Type B pancreatic cell (in vitro differentiated cells): ENCODE measurements at places on chromosomes 13 and 19. TPM values are rescaled to one million over a fixed set of nuclear protein-coding genes. Genes with fewer than 3 reads are reported as not detected.
A peak's percentile ranks its signal among the peaks of the same experiment; 100 is the strongest.

MAG gene
- total RNA-seq, result 2.1 TPM in 1 of 2 replicates, not detected in the other

PBX4 gene
- total RNA-seq, result 2.1 and 10.9 TPM in 2 replicates

NLRP9 gene
- not detected in 2 replicates for total RNA-seq

NR1H2 gene
- total RNA-seq, result 30.3 and 41.0 TPM in 2 replicates

DNA sequence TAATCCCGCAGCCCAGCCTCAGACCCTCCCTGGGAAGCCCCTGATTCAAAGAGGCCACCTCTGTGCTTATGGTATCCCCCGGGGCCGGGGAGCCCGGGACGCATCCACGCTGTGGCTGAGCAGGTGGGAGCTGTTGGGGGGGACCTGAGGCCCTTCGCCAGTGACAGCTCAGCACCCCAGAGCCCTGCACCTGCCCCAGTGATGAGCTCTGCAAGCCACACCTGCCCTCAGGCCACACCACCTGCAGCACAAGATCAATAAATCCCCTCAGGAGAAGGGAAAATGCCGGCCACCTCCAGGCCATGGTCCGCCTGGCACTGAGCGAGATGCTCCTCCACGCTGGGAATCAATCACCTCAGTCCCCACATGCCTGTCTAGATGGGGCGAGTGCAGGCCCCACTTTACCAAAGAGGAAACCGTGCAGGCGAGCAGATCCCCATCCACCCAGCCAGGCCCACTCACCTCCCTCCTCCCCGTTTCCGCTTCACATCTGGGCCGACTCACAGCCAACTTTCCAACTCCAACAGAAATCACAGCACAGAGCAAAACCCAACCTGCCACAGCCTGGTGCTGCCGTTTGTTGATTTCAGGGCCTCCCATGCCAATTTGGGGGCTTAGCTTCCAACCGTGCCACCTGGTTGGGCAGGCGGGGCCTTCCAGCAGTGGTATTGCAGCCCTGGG, 12.8 kb downstream of the MOB3A start:
- H3K36me3 ChIP-seq, result peaks cover 3% of the 10 kb centered on the region
- H3K27ac ChIP-seq, result no peak overlapping the region
- H3K4me3 ChIP-seq, result no peak overlapping the region
- no peak for DNase-seq
- H3K27me3 ChIP-seq, result no peaks in the 10 kb centered on the region

DNA sequence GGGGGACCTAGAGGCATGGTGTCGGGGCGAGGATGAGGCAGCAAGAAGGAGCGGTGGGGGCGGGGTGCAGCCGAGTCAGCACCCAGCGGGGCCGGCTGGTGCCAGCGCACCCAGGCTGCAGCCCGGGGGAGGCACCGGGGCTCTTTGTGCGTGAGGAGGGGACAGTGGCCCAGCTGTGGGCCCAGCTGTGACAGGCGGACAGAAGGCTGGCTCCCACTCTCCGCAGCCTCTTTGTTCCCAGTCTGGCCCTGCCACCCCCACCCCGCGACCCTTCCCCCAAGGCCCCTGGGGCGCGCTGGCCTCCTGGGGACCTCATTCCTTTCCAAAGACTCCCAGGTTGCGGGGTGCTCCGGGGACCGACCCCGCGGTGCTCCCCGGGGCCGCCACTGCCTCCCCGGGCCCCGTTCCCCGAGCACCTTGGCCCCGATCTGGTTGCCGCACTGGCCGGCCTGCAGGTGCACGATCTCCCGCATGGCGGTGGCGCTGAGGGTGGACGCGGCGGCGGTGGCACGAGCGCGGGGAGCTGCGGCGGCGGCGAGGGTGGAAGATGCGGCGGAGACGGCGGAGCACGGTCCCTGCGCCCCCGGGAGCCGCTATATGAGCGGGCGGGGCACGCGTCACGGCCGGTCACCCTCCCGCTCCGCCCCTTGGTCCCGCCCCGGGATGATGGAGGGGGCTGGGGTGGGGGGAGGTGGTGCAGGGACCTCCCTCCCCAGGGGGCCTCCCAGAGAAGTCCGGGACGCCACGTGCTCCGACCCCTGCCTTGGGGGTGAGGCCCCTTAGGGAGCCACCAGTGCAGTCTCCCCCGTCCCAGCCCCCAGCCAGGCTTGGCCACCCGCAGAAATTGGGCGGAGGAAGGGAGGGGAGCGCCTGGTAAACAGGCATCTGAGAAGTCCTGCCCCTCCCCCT, at the start of gene TUBB4A:
Gene TUBB4A (minus strand): TSS at position 570 of the 909 bp plus-strand sequence. CDS start 97 bp downstream, at position 473.
- no peak for DNase-seq
- no peaks in the 10 kb centered on the region for H3K36me3 ChIP-seq
- peak within 1 kb of the TSS; percentile 85 for H3K4me3 ChIP-seq

ATP1A3 gene
- total RNA-seq, result 5.6 TPM in 1 of 2 replicates, not detected in the other

DNA sequence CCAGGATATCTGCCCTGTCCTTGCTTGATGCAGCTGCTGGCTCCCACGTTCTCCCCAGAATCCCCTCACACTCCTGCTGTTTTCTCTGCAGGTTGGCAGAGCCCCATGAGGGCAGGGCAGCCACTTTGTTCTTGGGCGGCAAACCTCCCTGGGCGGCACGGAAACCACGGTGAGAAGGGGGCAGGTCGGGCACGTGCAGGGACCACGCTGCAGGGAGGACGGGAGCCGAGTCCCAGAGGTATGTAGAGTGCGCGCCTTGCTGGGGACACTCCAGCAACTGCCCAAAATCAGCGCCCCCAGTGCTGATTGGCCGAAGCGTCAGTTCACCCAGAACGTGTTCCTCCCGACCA, 30.3 kb upstream of the MIER2 start:
- H3K36me3 ChIP-seq, result no peaks in the 10 kb centered on the region
- peaks cover 11% of the 10 kb centered on the region for H3K27me3 ChIP-seq
- no peak overlapping the region for H3K4me3 ChIP-seq
- no peak overlapping the region for H3K27ac ChIP-seq
- DNase-seq, result peak; percentile 37
- H3K4me1 ChIP-seq, result peaks cover 7% of the 10 kb centered on the region

GRCh38 chr19:44900328-44901244, 5.0 kb upstream of the APOE start:
- H3K4me1 ChIP-seq, result no peaks in the 10 kb centered on the region
- H3K4me3 ChIP-seq, result no peak overlapping the region
- no peak for DNase-seq
- no peaks in the 10 kb centered on the region for H3K36me3 ChIP-seq
- no peak overlapping the region for H3K27ac ChIP-seq

- H3K36me3 ChIP-seq, result no peaks in the 10 kb centered on the region
- peaks cover 12% of the 10 kb centered on the region for H3K4me1 ChIP-seq
- H3K4me3 ChIP-seq, result no peak overlapping the region
- DNase-seq, result no peak
- no peak overlapping the region for H3K27ac ChIP-seq
Measured at GRCh38 chr19:29805031-29805965, 6.5 kb upstream of the CCNE1 start.

- H3K4me3 ChIP-seq, result no peak overlapping the region
- peaks cover 16% of the 10 kb centered on the region for H3K36me3 ChIP-seq
- no peaks in the 10 kb centered on the region for H3K27me3 ChIP-seq
- H3K4me1 ChIP-seq, result no peaks in the 10 kb centered on the region
- no peak for DNase-seq
Measured at GRCh38 chr13:72970956-72971355, 87.8 kb upstream of the KLF5 start.

DNA sequence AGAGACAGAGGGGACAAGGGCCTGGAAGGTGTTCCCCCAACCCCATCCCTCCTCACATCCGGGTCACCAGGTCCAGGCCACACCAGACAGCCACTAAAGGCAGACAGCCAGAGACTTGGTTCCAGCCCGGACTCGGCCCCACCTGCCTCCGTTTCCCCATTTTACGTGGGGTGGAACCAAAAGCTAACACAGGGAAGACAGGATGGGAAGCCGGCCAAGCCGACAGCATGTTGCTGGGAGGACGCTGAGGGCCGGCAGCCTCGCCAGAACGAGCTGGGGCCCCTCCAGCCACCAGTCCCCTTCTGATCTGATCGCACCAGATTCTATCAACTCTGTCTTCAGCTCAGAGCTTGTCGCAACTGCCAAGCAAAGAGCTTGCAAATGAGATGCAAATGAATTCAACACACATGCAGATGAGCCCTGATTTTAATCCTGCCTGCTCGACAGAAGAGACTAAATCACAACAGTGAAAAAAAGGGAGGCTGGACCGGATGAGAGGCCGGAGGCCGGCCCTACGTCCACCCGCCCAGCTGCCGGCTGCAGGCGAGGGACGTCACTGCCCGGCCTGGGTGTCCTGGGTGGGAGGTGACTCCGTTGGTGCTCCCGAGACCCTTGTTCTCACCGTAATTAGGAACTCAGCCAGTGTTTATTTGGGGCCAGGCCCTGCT, 17.5 kb upstream of the SHC2 start:
- peaks cover 11% of the 10 kb centered on the region for H3K4me1 ChIP-seq
- H3K27ac ChIP-seq, result no peak overlapping the region
- H3K36me3 ChIP-seq, result no peaks in the 10 kb centered on the region
- no peak for DNase-seq

DNA sequence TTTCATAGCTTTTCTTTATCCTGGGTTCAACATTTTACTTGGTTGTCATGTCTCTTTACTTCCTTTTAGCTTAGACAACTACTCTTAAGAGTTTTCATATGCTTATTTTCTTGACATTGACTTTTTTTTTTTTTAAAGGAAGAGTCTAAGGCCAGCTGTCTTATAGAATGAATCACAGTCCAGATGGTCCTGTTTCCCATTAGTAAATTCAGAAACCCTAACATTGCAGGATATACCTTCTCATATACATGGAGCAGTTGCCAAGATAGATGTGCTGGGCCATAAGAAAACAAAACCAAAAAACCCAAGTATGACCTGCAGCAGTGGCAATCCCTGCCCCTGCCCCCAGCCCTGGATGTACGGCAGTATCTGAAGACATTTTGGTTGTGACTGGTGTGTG, 72.8 kb downstream of the COG3 start:
- DNase-seq, result no peak
- no peaks in the 10 kb centered on the region for H3K4me1 ChIP-seq
- H3K36me3 ChIP-seq, result peaks cover 16% of the 10 kb centered on the region
- no peak overlapping the region for H3K27ac ChIP-seq
- no peak overlapping the region for H3K4me3 ChIP-seq
- no peaks in the 10 kb centered on the region for H3K27me3 ChIP-seq

DNA sequence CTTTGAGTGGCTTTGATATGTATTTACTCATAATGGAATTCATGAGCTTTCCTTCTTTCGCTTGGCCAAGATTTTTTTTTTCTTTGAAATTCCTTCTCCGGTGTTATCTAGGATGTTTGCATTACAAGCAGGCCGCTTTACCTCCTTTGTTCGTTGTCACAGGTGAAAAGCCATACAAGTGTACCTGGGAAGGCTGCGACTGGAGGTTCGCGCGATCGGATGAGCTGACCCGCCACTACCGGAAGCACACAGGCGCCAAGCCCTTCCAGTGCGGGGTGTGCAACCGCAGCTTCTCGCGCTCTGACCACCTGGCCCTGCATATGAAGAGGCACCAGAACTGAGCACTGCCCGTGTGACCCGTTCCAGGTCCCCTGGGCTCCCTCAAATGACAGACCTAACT, 16.7 kb downstream of the KLF5 start:
- peaks cover 26% of the 10 kb centered on the region for H3K4me1 ChIP-seq
- peak overlapping the region; percentile 91 for H3K27ac ChIP-seq
- H3K27me3 ChIP-seq, result no peaks in the 10 kb centered on the region
- H3K36me3 ChIP-seq, result peaks cover 50% of the 10 kb centered on the region

N4BP2L1 gene
- 4.9 and 7.4 TPM in 2 replicates for total RNA-seq

LPAR2 gene
- 25.7 and 56.5 TPM in 2 replicates for total RNA-seq

DNA sequence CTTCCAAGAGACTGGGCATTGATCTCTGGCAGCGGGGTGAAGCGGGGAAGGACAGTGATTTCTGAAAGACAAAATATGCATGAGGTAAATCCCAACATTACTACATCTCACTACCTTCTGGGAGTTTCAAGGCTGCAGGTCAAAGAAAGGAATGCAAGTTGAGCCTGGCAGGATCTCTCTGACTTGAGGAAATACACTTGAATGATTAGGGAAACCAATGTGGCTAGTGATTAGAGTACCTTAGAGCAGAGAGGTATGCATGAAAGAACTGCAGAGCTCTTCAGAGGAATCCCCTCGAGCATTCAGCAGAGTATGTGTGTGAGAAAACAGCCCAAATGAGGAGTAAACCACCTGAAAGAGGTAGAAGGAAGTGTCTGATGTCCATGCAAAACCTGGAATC, 2874.1 kb upstream of the PCDH20 start:
- H3K4me1 ChIP-seq, result no peaks in the 10 kb centered on the region
- H3K27me3 ChIP-seq, result no peaks in the 10 kb centered on the region
- no peak overlapping the region for H3K4me3 ChIP-seq
- no peak for DNase-seq
- H3K36me3 ChIP-seq, result no peaks in the 10 kb centered on the region

- DNase-seq, result no peak
- H3K4me1 ChIP-seq, result peaks cover 6% of the 10 kb centered on the region
- no peak overlapping the region for H3K4me3 ChIP-seq
Measured at GRCh38 chr19:40410030-40410389, 3.2 kb downstream of the PRX start.

DNA sequence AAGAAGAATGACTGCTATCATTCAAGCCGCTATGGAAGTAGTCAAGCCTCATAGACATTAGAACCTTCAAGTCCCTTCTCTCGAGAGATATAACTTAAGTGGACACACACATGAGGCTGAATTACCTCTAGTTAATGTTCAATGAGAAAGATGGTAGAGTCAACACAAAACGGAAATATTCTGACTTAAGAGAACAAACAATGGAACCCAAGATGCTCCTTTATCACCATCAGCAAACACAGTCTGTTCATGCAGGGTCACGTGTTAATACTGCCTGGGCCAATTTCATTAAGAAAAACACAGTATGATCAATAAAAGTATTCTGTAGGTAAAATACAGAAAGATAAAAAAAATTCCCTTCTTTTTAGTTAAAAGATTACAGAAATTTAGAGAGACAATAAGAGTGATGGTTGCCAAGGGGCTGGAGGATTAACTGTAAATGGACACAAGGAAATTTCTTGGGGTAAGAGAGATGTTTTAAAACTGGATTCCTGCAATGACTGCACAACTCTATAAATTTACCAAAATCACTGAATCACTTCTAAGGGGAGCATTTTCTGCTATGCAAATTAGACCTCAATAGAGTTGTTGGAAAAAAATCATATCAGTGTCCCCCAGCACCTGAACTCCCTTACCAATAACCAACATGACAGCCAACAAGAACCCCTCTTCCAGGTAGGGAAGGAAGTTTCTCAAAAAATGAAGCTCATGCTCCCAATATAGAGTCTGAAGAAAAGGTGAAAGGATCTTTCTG, 256.6 kb downstream of the ABCC4 start:
- H3K27ac ChIP-seq, result no peak overlapping the region
- no peak for DNase-seq
- H3K27me3 ChIP-seq, result no peaks in the 10 kb centered on the region
- H3K4me1 ChIP-seq, result no peaks in the 10 kb centered on the region
- H3K36me3 ChIP-seq, result peaks cover 16% of the 10 kb centered on the region

INSL3 gene
- not detected in 2 replicates for total RNA-seq

- DNase-seq, result peak; percentile 60
- no peaks in the 10 kb centered on the region for H3K4me1 ChIP-seq
- H3K27me3 ChIP-seq, result no peaks in the 10 kb centered on the region
Measured at GRCh38 chr19:27746691-27747380, 1466.1 kb downstream of the UQCRFS1 start.

DNA sequence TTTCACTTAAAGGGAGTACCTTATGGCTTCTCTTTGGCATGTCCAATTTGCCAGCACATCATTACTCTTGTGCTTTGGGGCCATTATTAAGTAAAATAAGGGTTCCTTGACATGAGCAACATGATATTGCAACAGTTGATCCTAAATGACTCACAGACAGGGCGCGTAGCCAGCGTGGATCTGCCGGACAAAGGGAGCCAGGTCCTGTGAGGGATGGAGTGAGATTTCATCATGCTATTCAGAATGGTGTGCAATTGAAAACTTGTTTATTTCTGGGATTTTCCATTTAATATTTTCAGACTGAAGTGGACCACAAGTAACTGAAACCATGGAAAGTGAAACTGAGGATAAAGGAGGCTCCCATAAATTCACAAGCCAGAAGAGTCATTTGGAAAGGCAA, 48.6 kb upstream of the WASF3 start:
- no peak overlapping the region for H3K27ac ChIP-seq
- H3K4me1 ChIP-seq, result no peaks in the 10 kb centered on the region
- H3K27me3 ChIP-seq, result no peaks in the 10 kb centered on the region
- H3K4me3 ChIP-seq, result no peak overlapping the region
- H3K36me3 ChIP-seq, result no peaks in the 10 kb centered on the region
